ENCODE measurements at places on chromosomes 3 and 15.

- peak; percentile 21 for DNase-seq
Measured at GRCh38 chr3:152834776-152835600, at the start of gene P2RY1. P2RY1 (plus strand) TSS chr3:152835131; CDS start chr3:152835783, 652 bp downstream.

DNA sequence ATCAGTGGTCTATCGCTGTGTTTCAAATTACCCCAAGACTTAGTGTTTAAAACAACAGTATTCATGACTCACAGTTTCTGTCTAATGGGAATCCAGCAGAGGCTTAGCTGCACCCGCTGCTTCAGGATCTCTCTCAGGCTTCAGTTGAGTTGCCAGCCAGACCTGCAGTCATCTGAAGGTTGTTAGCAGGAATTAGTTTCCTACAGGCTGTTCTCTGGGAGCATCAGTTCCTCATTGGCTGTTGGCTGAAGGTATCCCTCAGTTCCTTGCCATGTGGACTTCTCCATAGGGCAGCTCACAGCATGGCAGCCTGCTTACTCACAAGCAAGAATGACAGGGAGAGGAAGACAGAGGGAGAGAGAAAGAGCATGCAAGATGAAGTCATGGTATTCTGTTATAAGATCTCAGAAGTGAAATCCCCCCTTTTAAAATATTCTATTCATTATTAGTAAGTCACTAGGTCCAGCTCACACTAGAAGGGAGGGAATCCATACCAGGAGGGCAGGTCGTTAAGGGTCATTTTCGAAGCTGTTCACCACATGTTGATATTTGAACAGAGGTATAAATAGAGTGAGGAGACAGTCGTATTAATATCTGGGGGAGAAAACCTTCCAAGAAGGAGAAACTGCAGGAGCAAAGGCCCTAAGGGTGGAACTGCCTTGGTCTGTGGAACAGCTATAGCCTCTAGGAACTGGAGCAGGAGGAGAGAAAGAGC, 473.9 kb upstream of the PPP2R3A start:
- DNase-seq: no peak

GRCh38 chr3:30964612-30965011, 70.2 kb upstream of the GADL1 start:
- DNase-seq: no peak

GRCh38 chr3:105647047-105647446, 221.8 kb downstream of the CBLB start:
- DNase-seq: no peak

Measured in NCI-H748 treated with DMSO at 0.1 percent for 48 hours (cell line).